ENCODE measurements at places on chromosomes 7 and 10.

- no peaks in the 10 kb centered on the region for H3K27me3 ChIP-seq
- no peak overlapping the region for H3K27ac ChIP-seq
- H3K4me3 ChIP-seq = no peak overlapping the region
- peaks cover 6% of the 10 kb centered on the region for H3K36me3 ChIP-seq
- peaks cover 25% of the 10 kb centered on the region for H3K4me1 ChIP-seq
Measured at GRCh38 chr7:20201380-20201779, 15.8 kb downstream of the MACC1 start.

DNA sequence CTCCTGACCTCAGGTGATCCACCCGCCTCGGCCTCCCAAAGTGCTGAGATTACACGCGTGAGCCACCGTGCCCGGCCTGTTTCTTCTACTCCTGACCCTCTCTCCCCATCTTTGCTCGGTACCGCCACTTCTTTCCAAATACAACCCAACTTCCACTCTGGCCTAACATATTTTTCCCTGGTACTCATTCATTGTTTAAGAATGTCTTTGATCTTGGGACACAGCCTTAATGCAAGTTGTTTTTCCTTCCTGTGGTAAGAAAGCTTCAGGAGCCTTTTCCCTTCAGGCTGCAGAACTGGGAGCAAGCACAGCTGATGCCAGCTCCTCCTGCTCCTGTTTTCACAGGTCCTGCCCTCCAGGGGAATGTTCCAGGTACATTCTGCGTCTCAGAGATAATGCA lies 13.7 kb downstream of the CALML3 start:
- H3K4me1 ChIP-seq = peaks cover 29% of the 10 kb centered on the region
- DNase-seq = peak; percentile 5
- peaks cover 5% of the 10 kb centered on the region for H3K36me3 ChIP-seq
- H3K27me3 ChIP-seq = no peaks in the 10 kb centered on the region
- no peak overlapping the region for H3K4me3 ChIP-seq

DNA sequence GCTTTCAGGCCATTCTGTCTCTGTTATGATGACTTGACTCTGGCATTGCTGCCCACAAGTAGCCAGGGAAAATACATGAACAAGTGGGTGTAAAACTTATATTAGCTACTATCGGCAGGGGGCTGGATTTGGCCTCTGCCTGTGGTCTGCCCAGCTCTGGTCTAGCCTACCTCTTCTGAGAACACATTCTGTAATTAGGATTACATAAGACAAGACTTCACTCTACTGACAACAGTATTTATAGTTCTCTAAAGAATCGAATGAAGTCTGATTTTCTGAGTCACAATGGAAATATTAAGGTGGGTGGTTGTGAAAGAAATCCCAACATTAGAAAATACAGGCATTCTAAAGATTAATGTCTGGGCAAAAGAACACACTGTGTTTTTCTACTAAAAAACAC lies 55.5 kb downstream of the DLD start:
- H3K36me3 ChIP-seq = peaks cover 64% of the 10 kb centered on the region
- H3K4me3 ChIP-seq = no peak overlapping the region
- peaks cover 40% of the 10 kb centered on the region for H3K4me1 ChIP-seq
- DNase-seq = no peak
- H3K27ac ChIP-seq = peak overlapping the region; percentile 35

DNA sequence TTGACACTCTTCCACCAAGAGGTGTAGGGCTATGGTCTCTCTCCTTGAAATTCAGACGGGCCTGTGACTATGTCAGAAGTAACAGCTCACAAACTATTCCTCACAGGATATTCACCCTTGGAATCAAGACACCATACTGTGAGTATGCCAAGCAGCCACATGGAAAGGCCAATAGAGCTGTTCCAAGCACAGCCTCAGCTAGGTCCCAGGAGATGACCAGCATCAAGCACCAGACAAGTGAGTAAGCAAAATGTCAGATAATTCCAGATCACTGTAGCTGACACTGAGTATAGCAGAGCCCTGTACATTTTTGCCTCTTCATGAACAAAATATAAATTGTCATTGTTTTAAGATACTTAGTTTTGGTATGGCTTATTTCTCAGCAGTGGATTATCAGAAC lies 88.1 kb upstream of the KCND2 start:
- no peak overlapping the region for H3K4me3 ChIP-seq
- no peak overlapping the region for H3K27ac ChIP-seq
- H3K36me3 ChIP-seq = no peaks in the 10 kb centered on the region
- DNase-seq = no peak

- H3K4me1 ChIP-seq = peaks cover 17% of the 10 kb centered on the region
- no peak for DNase-seq
- peaks cover 3% of the 10 kb centered on the region for H3K36me3 ChIP-seq
- H3K27ac ChIP-seq = no peak overlapping the region
- H3K4me3 ChIP-seq = no peak overlapping the region
Measured at GRCh38 chr10:24914148-24914547, 38.3 kb downstream of the PRTFDC1 start.

GRCh38 chr10:86413046-86413728 lies 46.6 kb upstream of the GRID1 start:
- H3K4me1 ChIP-seq = peaks cover 5% of the 10 kb centered on the region
- no peak overlapping the region for H3K27ac ChIP-seq
- peaks cover 23% of the 10 kb centered on the region for H3K27me3 ChIP-seq
- H3K4me3 ChIP-seq = no peak overlapping the region
- peaks cover 2% of the 10 kb centered on the region for H3K36me3 ChIP-seq

GRCh38 chr10:103513380-103514060 lies 20.0 kb downstream of the NEURL1 start:
- DNase-seq = no peak
- H3K27ac ChIP-seq = peak overlapping the region; percentile 33
- peaks cover 40% of the 10 kb centered on the region for H3K27me3 ChIP-seq
- peaks cover 18% of the 10 kb centered on the region for H3K4me1 ChIP-seq
- no peak overlapping the region for H3K4me3 ChIP-seq

DNA sequence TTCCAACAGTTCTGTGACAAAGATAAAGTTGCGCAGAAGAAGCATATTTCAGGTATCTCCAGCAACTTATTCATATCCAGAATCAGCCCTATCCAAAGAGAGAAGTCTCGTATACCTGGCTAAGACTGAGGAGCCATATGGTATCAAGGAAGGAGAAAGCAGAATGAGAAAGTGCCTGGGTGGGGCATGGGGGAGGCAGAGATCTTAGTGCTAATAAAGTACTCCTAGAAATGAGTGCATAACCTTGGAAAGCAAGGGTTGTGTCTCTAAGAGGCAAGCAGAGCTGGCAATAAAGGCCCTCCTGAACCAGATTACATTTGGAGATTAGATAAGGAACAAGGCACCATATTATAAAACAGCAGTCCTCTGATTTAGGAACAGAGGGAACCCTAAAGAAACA lies 12.7 kb downstream of the TASOR2 start:
- peaks cover 22% of the 10 kb centered on the region for H3K4me1 ChIP-seq
- H3K36me3 ChIP-seq = no peaks in the 10 kb centered on the region
- DNase-seq = no peak
- H3K4me3 ChIP-seq = no peak overlapping the region
- H3K27ac ChIP-seq = no peak overlapping the region

DNA sequence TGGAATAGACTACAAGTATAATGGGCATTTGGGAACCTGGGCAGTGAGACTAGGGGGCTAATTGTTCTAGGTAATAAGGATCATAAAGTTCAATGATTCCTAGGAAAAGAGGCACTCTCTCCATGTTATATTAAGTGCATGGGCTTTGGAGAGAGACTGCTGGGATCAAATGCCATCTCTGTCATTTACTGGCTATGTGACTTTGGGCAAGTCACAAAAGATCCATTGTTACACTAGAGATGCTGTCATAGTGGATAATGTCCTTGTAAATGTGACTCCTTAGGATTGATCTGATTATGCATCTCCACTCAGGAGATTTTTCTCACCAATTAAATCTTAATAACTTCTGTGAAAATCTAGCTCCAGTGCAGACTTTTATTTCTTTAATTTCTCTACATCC lies 156.3 kb upstream of the CACNA2D1 start:
- no peak for DNase-seq
- H3K27me3 ChIP-seq = peaks cover 3% of the 10 kb centered on the region
- no peak overlapping the region for H3K4me3 ChIP-seq
- H3K36me3 ChIP-seq = no peaks in the 10 kb centered on the region
- no peak overlapping the region for H3K27ac ChIP-seq
- peaks cover 11% of the 10 kb centered on the region for H3K4me1 ChIP-seq

GRCh38 chr10:95500649-95501048 lies 60.5 kb downstream of the SORBS1 start:
- H3K27ac ChIP-seq = no peak overlapping the region
- no peak overlapping the region for H3K4me3 ChIP-seq
- no peak for DNase-seq
- H3K27me3 ChIP-seq = no peaks in the 10 kb centered on the region
- H3K36me3 ChIP-seq = no peaks in the 10 kb centered on the region

GRCh38 chr10:18282094-18282493 lies 141.9 kb downstream of the CACNB2 start:
- DNase-seq = no peak
- H3K4me3 ChIP-seq = no peak overlapping the region
- no peak overlapping the region for H3K27ac ChIP-seq

- DNase-seq = no peak
- no peaks in the 10 kb centered on the region for H3K36me3 ChIP-seq
- peaks cover 13% of the 10 kb centered on the region for H3K4me1 ChIP-seq
- no peaks in the 10 kb centered on the region for H3K27me3 ChIP-seq
- no peak overlapping the region for H3K27ac ChIP-seq
Measured at GRCh38 chr7:13092708-13093005, 405.2 kb downstream of the ARL4A start.

- H3K27ac ChIP-seq = peak overlapping the region; percentile 81
- H3K27me3 ChIP-seq = no peaks in the 10 kb centered on the region
- peaks cover 45% of the 10 kb centered on the region for H3K4me1 ChIP-seq
- H3K4me3 ChIP-seq = no peak overlapping the region
Measured at GRCh38 chr10:5620223-5620721, 46.1 kb downstream of the ASB13 start.

DNA sequence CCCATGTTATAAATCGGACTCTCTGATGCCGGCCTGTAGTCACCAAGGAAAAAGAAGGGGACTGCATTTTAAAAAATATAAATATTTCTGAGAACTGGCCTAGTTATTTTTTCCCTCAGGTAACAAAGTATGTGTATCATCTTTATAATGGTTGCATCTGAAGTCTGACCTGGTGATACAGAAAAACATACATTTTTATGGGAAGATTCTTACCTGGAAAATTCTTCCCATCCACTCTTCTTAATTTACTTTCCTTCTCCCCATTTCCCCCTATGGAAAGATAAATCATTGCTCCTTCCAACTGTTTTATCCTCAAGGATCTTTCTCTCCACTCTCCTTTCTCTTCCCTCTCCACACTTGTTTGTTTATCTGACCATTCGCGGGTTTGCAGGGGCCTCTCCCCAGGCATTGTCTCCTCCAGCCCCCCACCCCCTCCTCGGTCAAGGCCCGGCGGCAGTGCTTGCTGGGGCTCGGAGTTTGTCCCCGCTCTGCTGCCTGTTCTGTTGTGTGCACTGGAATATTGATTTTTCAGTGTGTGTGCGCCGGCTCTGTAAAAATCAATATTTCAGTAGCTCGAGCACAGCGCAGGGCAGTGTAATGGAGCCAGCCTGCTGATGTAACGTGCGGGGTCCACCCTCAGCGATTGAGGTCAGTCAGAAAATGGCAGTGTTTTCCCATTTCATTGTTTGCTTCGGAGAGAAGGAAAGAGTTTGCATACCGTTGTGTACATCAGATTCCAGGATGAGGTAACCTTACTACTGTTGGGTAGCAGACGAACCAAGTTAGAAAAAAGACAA lies 199.5 kb upstream of the NFE2L3 start:
- no peaks in the 10 kb centered on the region for H3K27me3 ChIP-seq
- H3K36me3 ChIP-seq = no peaks in the 10 kb centered on the region
- peak overlapping the region; percentile 64 for H3K4me3 ChIP-seq
- no peak for DNase-seq
- no peak overlapping the region for H3K27ac ChIP-seq

DNA sequence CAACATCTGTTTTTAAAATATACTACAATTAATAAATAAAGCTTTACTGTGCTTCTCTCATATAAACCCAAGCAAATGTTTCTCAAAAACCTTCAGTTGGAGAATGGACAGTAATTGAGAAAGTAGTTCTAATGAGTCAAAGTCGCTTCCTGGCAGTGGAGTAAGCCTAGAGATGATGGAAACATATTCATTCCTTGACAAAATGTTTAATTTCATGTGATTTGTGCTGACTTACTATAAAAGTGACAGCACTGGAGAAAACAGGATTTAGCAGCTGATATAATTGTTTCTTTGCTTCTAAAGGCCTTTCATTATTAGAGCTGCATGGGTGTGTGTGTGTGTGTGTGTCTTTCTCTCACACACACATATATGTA lies 9.0 kb downstream of the ELMO1 start:
- no peaks in the 10 kb centered on the region for H3K36me3 ChIP-seq
- H3K4me1 ChIP-seq = peaks cover 8% of the 10 kb centered on the region
- H3K27me3 ChIP-seq = peaks cover 3% of the 10 kb centered on the region
- no peak for DNase-seq

- no peak overlapping the region for H3K4me3 ChIP-seq
- peaks cover 9% of the 10 kb centered on the region for H3K4me1 ChIP-seq
- no peaks in the 10 kb centered on the region for H3K27me3 ChIP-seq
- H3K36me3 ChIP-seq = peaks cover 2% of the 10 kb centered on the region
- H3K27ac ChIP-seq = peak overlapping the region; percentile 59
- no peak for DNase-seq
Measured at GRCh38 chr7:36175886-36176285, 22.8 kb downstream of the EEPD1 start.

DNA sequence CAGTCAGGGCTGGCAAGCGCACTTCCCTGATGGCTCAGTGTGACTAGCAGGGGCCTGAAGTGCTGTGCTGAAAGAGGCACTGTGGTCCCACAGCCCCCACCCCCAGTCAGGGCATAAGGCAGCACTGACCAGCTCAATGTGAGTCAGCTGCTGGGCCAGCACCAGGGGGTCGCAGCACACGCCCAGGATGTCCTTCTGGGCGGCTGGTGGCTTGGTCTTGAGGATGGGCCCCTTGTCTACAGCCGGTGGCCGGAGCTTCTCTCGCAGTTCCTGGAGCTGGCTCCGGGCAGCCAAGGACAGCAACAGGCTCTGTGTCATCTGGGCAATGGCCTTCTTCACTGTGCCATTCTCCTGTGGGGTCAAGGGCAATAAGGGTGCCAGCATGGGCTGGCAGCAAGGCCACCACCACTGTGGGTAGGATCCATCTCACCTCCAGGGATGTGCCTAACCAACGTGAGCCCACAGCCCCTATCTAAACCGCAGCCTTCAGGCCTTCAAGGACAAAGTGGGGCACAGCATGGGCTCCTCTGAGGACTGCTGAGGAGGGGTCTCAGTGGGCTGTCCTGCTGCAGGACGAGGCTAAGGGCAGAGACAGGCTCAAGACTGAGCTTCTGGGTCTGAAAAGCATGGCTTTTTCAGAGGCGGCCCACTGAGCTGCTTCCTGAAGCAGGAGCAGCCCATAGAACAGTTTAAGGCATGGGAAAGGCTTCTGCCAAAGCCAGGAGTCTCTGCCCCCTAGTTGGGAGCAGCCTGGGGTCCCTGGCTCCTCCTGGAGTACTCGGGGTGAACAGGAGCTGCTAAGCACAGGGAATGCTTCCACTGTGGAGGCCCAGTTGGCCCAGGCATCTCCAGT lies 62.5 kb downstream of the CSGALNACT2 start:
- no peaks in the 10 kb centered on the region for H3K36me3 ChIP-seq
- H3K27me3 ChIP-seq = no peaks in the 10 kb centered on the region
- no peaks in the 10 kb centered on the region for H3K4me1 ChIP-seq
